HT1080 (cell line): ENCODE measurements at places on chromosomes 13 and 19. TPM values are rescaled to one million over a fixed set of nuclear protein-coding genes. Genes with fewer than 3 reads are reported as not detected.

DNA sequence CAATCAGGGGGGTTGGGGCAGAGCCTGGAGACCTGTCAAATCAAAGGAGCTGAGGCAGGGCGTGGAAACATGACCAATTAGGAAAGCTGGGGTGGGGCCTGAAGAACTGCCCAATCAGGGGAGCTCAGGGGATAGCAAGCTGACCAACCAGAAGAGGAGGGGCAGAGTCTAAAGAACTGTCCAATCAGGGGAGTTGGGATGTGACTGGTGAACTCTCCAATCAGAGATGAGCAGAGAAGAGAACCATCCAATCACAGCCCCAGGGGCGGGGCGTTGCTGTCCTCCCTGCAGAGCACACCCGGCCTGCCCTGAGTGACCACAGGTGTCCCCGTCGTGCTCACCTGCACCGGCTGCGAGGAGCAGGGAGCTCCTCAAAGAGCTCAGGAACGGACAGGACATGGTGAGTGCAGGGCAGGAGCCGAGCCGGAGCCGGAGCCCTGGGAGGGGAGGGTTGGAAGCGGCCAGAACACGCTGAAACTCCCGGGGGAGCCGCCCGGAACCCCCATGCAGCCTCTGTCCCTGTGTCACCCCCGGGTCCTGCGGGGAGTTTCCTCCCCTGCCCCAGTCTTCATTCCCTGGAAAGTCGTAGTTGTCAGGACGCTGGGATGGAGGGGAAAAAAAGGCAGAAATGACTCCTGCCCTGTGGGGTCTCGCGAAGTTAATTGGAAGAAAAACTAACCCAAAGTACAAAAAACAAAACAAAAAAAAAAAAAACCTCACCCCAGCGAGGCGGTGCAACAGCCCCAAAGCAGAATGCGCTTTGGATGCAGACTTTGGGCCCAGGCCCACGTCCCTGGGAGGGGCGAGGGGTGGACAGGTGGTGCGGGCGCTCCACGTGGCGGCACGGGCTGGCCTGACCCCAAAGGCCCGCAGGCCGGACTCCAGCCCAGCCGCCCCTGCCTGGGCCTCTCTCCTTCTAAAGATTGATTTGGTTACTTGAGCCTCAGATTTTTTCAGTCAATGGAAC is at the start of gene ZNF556:
Gene ZNF556 (plus strand): TSS at position 311 of the 967 bp plus-strand sequence. CDS start 87 bp downstream, at position 398.
- peak; percentile 20 for DNase-seq

DNA sequence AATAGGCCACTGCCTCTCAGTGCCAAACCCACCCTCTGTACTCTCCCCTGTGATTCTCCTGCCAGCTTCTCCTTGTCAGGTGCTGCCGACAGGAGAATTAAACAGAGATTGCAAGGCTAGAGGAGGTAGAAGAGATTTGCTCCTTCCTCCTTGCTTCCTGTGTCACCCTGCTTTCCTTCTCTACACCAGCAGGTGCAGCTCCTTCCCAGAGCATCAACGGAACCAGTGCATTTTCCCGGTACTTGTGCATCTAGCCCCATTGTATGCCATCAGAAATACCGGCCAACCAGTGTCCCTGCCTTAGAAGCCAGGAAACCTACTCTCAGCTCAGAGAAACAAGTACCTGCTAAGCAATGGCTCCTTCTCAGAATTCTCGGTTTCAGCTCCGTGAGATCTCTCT is 253.2 kb downstream of the SUCLA2 start:
- no peak for DNase-seq

DNA sequence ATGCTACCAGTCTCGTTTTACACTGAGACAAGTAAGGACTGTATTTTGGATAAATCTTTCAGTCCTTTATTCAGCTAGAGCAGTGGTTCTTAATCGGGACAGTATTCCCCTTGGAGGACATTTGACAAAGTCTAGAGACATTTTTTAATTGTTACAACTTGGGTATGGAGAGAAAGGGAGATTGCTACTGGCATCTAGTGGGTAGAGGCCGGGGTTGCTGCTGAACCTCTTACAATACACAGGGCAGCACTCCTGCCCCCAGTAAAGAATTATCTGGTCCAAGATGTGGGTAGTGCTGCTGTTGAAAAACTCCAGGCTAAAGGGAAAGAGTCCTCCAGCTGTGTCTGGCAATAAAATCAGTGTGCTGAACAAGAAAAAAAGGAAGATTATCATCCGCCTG is 334.8 kb downstream of the SLC7A1 start:
- peak; percentile 4 for DNase-seq

KANK3 gene
- total RNA-seq, result not detected in 2 replicates

DNA sequence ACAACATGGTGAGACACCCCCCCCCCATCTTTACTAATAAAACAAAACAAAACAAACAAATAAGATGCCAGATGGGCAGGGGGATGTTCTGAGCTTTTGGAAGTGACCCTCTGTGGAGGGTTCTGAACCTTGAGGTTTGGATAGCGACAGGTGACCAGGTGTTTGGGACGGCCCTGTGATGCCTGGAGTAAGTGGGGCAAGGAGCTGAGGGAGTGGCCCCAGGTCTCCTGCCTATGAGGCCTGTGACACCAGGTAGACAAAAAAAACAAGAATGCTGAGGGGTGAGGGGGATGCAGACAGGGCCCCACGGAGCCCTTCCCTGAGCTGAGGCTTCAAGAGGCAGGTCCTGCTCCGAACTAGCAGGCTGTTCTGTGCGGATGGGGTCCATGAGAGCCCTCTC is 9.2 kb downstream of the ADGRE2 start:
- DNase-seq, result no peak

GRCh38 chr13:91168386-91168711 is 179.1 kb upstream of the MIR17HG start:
- DNase-seq, result no peak

SHISA2 gene
- total RNA-seq, result 0.35 and 0.94 TPM in 2 replicates

GRCh38 chr19:11447347-11448262 is 12.2 kb downstream of the PRKCSH start:
- no peak for DNase-seq

DNA sequence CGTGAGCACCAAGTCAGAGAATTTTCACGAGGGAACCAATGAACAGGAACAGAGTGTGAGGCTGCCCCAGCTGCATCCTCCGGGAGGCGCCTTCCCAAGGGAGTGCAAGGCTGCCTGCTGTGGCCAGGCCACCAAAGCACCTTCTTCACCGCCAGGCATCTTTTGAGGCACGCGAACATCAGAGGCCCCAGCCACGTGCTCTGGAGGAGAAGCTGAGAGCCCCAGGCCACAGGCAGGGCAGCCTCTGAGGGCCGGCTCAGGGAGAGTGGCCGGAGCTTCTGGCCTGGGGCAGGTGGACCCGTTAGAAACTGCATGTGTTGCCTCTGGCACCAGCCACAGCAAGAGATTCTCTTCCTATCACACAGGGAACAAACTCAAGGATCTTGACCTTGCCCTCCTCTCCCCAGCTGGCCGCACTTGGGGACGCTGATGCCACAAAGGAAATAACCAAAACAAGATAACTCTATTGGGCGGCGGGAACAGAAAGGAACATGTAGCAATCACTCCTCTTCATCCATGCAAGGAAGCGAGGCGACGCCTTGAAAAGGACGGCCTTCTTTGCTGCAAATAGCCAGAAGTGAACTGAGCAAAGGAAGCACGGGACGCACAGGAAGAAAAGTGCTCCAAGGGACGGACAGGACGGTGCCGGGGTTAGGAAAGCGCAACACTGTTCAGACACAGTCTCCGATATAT is 19.9 kb downstream of the GAS6 start:
- no peak for DNase-seq

- no peak for DNase-seq
These were observed 292.6 kb downstream of the TDRD3 start for GRCh38 chr13:60689571-60689970.

DNA sequence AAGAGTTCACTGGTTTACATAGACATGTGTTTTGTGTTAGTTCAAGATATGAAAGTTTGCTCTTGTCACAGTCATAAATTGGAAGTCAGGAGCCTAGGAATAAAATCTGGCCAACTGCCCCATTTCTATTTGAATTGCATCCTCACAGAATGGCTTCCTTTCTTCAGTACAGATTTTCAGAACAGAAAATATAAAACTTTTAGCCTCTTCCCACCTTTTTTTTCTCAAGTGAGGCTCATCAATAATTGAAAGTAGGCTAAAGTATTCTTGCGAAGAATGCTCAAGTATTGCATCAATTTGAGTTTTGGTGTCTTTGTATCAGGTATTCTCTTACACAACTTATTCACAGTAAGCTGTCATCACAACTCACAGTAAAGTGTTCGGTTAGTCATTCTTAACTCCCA is 802.7 kb downstream of the PCDH9 start:
- DNase-seq, result no peak

- DNase-seq, result no peak
These were observed 1883.8 kb downstream of the OLFM4 start for GRCh38 chr13:54912367-54912766.

- DNase-seq, result peak; percentile 26
These were observed 75.3 kb downstream of the CACNA1A start for GRCh38 chr19:13430790-13431582.

DNA sequence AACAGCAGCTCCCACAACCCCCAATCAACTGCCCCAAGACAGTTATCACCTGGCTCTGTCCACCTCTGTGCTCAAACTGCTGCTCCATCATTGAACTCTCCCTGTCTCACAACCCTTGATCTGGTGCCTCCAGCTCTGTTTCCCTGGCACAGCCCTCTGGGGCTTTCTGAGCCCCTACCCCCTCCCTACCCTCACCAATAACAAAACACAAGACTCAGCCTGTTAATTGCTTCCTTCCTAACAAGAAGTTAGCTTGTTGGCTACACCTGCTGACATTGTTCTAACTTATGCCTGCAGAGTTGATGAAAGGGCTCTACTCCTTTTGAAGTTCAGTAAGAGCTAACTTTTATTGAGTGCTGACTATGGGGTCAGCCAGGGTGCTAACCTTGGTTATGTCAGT is 99.4 kb upstream of the FNDC3A start:
- no peak for DNase-seq

DNA sequence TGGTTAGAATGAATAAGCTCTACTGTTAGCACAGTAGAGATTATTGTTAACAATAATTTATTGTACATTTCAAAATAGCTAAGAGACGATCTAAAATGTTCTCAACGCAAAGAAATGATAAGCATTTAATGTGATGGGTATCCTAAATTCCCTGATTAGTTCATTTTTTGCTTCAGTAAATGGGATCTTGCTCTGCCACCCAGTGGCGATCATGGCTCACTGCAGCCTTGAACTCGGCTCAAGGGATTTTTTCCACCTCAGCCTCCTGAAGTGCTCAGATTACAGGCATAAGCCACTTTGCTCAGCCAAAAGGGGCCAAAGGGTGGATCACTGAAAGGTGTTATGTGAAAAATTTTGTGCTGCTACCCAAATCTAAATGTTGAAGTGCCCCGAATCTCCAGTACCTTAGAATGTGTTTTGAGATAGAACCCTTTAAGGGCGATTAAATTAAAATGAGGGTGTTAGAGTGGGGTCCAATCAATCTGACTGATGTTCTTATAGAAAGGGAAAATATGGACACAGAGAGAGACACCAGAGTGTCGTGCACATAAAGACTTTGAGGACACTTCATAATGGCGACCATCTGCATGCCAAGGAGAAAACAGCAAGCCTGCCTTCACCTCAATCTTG is 31.5 kb upstream of the ZNF766 start:
- DNase-seq, result peak; percentile 53

GRCh38 chr19:50480281-50481111 is 3.8 kb upstream of the GARIN5A start:
- no peak for DNase-seq

DNA sequence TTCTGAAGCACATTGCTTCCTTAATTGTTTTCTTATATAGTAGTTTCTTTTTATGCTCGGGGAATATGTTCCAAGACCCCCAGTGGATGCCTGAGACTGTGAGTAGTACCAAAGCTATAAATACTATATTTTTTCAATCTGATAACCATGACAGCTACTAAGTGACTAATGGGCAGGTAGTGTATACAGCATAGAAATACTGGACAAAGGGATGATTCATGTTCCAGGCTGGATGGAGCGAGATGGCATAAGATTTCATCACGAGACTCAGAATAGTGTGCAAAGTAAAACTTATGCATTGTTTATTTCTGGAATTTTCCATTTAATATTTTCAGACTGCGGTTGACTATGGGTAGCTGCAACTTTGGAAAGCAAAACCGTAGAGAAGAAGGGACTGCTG is 47.9 kb upstream of the OLFM4 start:
- peak; percentile 20 for DNase-seq

DNA sequence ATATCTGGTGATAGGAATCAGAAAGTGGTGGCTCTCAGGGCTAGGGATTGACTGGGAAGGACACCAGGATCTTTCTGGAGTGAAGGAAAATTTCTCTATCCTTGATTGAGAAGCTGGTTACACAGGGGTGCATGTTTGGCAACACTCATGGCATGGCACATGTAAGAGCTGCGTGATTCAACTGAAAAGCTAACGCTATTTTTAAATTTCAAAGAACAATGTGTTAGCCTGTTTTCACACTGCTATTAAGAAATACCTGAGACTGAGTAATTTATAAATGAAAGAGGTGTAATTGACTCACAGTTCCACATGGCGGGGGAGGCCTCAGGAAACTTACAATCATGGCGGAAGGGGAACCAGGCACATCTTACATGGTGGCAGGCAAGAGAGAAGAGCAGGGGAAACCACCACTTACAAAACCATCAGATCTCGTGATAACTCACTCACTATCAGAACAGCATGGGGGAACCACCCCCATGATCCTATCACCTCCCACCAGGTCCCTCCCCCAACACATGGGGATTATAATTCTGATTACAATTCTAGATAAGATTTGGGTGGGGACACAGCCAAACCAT is 7.4 kb downstream of the SIGLEC8 start:
- DNase-seq, result no peak

GRCh38 chr19:28882818-28883217 is 330.1 kb downstream of the UQCRFS1 start:
- no peak for DNase-seq

- no peak for DNase-seq
These were observed 4.4 kb downstream of the TNFRSF19 start for GRCh38 chr13:23574421-23575145.

MAG gene
- total RNA-seq, result not detected in 2 replicates

- peak; percentile 73 for DNase-seq
These were observed 1.0 kb downstream of the FSTL3 start for GRCh38 chr19:677201-677600.

SLC25A41 gene
- total RNA-seq, result 0.18 TPM in 1 of 2 replicates, not detected in the other

GRCh38 chr19:2540251-2540645 is 64.3 kb downstream of the GADD45B start:
- no peak for DNase-seq

DNA sequence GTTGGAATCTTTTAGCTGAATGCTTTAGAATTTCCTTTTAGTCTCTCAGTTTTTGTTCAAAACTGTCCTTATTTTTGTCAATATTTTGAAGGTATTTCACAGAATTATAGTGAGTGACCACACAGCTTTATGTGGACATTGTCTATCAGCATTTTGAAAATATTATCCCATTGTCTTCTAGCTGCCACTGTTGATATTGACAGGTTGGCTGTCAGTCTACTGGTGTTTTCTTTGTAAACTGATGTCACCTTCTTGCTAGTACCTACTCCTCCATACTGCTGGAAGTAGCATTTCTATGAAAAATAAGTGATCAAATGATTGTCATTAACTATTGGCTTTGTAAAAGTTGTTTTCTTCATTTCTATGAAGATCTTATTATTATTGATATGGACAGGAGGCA is 256.8 kb downstream of the KLF12 start:
- no peak for DNase-seq
